ENCODE measurements at places on chromosomes 1 and 21.
A peak's percentile ranks its signal among the peaks of the same experiment; 100 is the strongest.

DNA sequence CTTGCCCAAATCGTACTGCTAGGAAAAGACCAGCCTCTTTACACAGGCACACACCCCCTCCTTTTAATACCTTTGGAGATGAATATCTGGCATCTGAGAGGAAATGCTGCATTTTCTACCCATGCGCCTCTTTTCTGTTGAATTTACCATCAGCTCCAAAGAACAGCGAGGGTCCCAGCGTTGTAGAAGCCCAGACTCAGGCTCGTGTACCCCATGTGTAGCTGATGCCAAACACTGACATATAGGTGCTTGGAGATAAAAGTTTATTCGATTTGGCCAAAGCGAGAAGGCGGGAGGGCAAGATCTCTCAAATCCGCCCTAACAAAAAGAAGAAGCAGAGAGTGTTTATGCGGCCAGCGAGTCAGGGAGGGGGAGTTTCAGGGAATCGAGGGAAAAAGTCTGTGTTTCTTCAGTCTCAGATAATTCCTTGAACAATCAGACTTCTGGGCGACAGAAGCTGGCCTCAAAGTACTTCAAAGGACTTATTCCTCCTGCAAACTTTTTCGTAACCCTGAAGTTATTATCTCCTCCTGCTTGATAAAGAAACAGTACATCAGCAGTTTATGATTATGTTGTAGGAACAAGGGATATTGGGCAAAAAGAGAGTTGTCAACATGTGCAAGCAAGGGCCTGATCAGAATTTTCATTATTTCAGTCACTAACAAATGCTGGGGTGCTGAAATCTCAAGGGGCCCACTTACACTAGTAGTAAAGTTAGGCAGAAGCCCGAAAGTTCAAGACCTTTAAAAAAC, 642 bp upstream of the CREG1 start:
- no peak for DNase-seq

GRCh38 chr1:225368036-225368552, 59.7 kb downstream of the LBR start:
- DNase-seq: no peak

DNA sequence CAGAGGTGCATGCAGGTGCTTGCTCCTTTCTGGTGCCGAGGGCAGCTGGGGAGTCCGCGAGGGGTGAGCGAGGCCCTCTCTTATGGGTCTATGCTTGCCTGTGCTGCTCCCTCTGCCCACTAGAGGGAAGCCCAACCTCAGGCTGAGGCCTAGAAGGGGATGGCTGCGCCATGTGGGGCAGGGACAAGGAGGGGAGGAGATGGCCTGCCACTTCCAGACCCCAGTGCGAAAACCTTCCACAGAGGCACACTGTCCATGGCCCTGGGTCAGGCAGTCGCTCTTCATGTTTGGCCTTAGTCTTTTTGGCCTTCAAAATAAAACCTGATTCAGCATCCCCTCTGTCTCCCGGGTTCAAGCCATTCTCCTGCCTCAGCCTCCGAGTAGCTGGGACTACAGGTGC, 14.0 kb downstream of the RHBG start:
- DNase-seq: peak; percentile 64

- DNase-seq: no peak
These were observed 57.2 kb upstream of the HMCN1 start for GRCh38 chr1:185676969-185677368.

DNA sequence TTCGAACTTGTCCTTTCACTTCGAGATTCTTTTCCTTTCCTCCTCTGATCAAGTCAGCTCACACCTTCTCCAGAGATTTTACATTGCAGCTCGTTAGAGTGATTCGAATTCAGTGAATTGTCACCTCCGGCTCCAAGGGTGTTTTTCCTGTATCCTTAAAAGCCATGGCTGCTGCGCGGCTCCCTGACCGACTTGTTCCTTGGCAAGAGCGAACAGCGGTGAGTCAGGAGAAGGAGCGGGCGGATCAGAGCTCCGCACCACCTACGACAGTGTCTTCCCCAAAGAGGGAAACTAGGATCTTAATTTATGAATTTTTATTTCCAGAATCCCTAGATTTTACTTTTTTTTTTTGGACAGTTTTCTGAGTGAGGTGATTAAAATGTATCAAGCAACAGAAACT, 204.4 kb upstream of the ADGRL2 start:
- DNase-seq: no peak

DNA sequence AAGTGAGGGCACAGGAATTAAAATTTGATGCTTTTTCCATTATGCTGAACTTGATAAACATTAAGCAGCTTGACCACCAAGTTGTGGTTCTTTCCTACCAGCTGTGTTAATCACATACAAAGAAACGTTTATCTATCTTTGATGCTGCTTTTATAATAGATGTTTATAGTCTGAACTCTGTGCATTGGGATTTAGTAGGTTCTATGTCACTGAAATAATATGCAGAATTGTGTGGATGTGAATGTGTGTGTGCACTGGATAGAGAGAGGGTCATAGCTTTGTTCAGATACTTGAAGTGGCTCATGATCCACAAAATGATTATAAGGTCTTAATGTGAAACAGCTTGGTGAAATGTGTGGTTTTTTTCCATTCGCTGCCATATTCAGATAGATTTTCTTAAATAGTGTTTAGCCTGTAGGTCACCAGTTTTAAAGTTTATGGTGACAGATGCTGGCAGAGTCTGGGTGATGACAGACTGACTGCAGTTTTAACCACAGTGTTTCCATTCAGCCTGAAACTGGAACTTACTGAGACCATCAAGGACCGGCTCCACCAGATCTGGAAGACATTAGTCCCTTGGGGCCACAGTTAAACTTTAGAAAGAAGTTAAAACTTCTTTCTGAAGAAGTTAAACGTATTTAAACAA, 10.2 kb downstream of the DDI2 start:
- no peak for DNase-seq

- peak; percentile 88 for DNase-seq
These were observed 9.9 kb upstream of the DCAF6 start for GRCh38 chr1:167926486-167926997.

- no peak for DNase-seq
These were observed 918 bp upstream of the CD2 start for GRCh38 chr1:116753312-116753711.

GRCh38 chr1:151887028-151887427, 22.3 kb downstream of the THEM4 start:
- no peak for DNase-seq
